ENCODE measurements at places on chromosomes 3 and 15. TPM values are rescaled to one million over a fixed set of nuclear protein-coding genes. Genes with fewer than 3 reads are reported as not detected.

The SOX14 gene
- total RNA-seq, result not detected

- no peaks in the 10 kb centered on the region for H3K36me3 ChIP-seq
- no peak overlapping the region for H3K4me3 ChIP-seq
- no peak overlapping the region for H3K27ac ChIP-seq
- no peaks in the 10 kb centered on the region for H3K27me3 ChIP-seq
- DNase-seq, result no peak
These were observed 34.2 kb downstream of the APBA2 start for GRCh38 chr15:28919679-28920655.

DNA sequence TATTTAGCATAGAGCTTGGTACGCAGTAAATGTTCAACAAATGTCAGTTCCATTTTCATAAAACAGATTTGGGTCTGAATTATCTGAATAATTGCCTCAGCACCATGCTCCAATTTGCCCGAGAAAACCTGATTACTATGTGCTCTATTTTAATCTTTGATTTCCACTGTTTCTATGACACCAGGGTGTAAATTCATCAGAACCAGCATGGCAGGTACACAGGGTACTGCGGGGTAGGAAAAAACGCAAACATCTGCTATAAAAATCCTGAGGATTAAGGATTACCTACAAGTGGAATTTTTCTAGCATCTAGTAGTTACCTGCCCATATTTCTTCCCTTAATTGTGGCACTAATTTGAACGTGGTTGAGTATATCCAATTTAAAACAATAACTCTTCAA, 70.3 kb downstream of the RAD18 start:
- no peaks in the 10 kb centered on the region for H3K36me3 ChIP-seq
- DNase-seq, result no peak
- no peak overlapping the region for H3K27ac ChIP-seq
- H3K27me3 ChIP-seq, result no peaks in the 10 kb centered on the region
- H3K4me3 ChIP-seq, result no peak overlapping the region
- H3K4me1 ChIP-seq, result no peaks in the 10 kb centered on the region

GRCh38 chr15:49678655-49679054, 57.8 kb downstream of the DTWD1 start:
- H3K4me3 ChIP-seq, result no peak overlapping the region
- no peaks in the 10 kb centered on the region for H3K36me3 ChIP-seq
- H3K27ac ChIP-seq, result no peak overlapping the region
- DNase-seq, result no peak
- no peaks in the 10 kb centered on the region for H3K4me1 ChIP-seq

DNA sequence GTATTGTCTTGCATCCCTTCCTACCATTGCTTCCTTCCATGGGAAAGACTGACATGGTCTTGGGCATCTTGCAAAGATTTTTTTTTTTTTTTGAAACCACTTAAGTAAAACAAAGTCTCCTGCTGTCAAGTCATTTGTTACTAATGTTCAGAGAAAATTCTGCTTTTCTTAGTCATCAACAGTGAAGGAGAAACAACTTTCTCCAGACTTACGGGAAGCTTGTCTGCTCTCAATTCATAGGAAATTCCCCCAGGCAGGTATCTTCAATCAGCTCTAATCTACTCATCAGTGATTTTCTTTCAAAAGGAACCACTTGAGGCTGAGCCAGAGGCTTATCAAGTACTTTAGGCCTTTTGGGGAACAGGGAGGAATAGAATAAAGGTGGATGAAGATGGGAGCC, 15.9 kb upstream of the DRD3 start:
- H3K36me3 ChIP-seq, result no peaks in the 10 kb centered on the region
- no peaks in the 10 kb centered on the region for H3K4me1 ChIP-seq
- no peak for DNase-seq
- H3K27me3 ChIP-seq, result no peaks in the 10 kb centered on the region
- no peak overlapping the region for H3K4me3 ChIP-seq

- no peaks in the 10 kb centered on the region for H3K36me3 ChIP-seq
- no peaks in the 10 kb centered on the region for H3K4me1 ChIP-seq
- H3K27me3 ChIP-seq, result no peaks in the 10 kb centered on the region
- H3K27ac ChIP-seq, result no peak overlapping the region
These were observed 542.5 kb upstream of the LMCD1 start for GRCh38 chr3:7959094-7959493.

DNA sequence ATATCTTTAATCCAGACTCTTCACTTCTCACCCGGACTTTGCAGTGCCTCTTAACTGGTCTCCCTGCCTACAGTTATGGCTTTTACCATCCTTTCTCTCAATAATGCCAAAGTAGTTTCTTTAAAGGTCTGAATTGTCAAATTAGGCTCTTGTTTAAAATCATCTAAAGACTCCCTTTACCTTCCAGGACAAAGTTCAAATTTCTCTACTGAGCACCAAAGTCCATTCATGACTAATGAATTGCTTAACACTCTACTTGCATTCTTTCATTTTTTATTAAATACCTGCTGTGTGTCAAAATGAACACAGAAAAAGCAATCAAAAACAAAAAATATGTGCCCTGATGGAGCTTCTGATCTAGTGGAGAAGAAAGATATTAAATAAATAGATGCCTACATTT, 472.4 kb upstream of the UBE2E2 start:
- no peaks in the 10 kb centered on the region for H3K4me1 ChIP-seq
- H3K36me3 ChIP-seq, result no peaks in the 10 kb centered on the region
- H3K4me3 ChIP-seq, result no peak overlapping the region
- no peak for DNase-seq
- no peaks in the 10 kb centered on the region for H3K27me3 ChIP-seq
- no peak overlapping the region for H3K27ac ChIP-seq

DNA sequence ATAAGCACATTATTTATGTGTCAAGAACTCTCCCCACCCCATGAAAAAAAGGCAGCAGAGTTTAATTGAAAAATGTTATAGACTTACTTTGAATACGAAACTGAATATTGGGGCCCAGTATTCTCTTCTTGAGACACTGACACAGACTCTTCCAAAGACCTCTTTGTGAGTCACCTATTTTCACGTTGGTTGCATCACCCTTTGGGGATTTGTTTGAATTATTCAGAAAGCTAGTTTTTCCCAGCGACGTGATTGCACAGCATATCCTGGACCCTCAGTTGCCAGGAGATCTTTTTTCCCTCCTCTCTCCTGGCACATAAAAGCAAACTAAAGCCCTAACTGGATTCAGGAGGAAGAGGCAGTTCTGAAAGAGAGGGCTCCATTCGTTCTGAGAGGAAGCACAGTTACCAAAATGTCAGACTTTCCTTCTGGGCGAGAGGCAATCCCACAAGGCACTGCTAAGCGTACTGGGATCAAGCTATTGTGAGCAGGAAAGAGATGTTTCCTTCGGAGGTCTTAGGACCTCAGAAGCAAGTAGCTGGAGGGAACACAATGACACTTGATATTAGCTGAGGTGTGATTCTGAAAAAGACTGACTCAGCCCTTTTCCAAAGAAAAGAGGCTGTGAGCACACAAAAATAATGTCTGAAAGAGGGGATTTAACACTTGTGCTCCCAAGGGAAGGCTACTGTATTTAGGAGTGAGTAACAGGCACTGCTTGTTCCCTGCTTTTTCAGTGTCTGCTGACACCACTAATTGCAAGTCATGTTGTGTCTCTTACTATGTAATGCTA, 65.8 kb upstream of the CADPS start:
- DNase-seq, result no peak
- no peaks in the 10 kb centered on the region for H3K36me3 ChIP-seq
- H3K27me3 ChIP-seq, result no peaks in the 10 kb centered on the region
- H3K4me3 ChIP-seq, result no peak overlapping the region
- H3K4me1 ChIP-seq, result no peaks in the 10 kb centered on the region
- no peak overlapping the region for H3K27ac ChIP-seq

DNA sequence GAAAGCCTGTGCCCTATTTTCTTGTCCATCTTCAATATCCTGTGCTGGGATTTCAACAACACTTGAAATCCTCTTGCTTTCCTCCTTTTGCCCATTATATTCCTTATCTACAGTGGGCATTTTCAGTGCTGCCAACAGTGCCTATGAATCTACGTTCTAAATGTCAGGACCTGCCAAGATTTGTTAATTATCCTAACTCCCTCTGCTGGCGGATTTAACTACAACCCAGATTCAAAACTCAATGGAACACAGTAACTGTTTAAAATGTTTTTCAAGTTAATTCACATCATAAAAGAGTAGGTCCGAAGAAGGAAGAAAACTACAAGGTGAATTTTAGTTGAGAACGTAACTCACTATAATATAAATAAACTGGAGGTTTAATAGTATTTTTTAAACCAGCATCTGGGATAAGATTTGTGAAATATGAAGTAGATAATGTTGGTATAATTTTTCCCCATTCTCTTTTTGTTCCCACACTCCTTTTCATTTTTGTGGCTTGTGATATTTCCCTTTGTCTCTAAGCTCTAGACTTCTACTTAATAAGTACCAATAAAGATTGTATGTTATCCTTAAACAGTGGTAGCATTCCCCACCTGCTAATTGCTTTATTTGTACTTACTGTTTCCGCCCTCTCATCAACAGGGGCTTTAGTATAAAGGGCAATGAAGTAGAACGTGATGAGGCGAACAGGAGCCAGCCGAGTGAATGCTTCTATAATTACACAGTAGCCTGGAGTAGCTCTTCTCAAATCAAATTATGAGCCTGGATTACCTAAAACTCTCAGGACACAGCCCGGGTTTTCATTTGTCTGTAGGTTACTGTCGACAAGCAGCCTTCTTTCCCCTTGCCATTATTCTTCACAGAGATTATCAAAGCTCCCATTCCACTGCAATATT, 302.5 kb upstream of the ATP11B start:
- no peaks in the 10 kb centered on the region for H3K4me1 ChIP-seq
- no peak overlapping the region for H3K4me3 ChIP-seq
- no peak for DNase-seq
- H3K36me3 ChIP-seq, result no peaks in the 10 kb centered on the region
- no peak overlapping the region for H3K27ac ChIP-seq
- H3K27me3 ChIP-seq, result no peaks in the 10 kb centered on the region

- no peak overlapping the region for H3K4me3 ChIP-seq
- no peaks in the 10 kb centered on the region for H3K4me1 ChIP-seq
- no peak for DNase-seq
- H3K36me3 ChIP-seq, result no peaks in the 10 kb centered on the region
These were observed 943.8 kb downstream of the VGLL3 start for GRCh38 chr3:86047161-86047560.

DNA sequence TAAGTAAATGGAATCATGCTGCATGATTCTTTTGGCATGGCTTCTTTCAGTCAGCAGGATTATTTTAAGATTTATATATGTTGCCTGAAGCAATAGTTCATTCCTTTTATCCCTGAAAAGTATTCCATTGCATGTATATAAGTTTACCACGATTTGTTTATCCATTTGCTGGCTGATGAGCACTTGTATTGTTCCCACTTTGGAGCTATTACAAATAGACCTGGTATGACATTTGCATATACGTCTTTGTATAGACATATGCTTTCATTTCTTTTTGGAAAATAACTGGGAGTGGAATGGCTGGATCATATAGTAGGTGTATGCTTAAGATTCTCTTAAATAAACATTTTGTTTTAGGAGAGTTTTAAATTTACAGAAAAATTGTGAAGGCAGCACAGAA, 79.3 kb upstream of the CBLB start:
- H3K4me3 ChIP-seq, result no peak overlapping the region
- no peaks in the 10 kb centered on the region for H3K27me3 ChIP-seq
- H3K36me3 ChIP-seq, result no peaks in the 10 kb centered on the region
- no peaks in the 10 kb centered on the region for H3K4me1 ChIP-seq

DNA sequence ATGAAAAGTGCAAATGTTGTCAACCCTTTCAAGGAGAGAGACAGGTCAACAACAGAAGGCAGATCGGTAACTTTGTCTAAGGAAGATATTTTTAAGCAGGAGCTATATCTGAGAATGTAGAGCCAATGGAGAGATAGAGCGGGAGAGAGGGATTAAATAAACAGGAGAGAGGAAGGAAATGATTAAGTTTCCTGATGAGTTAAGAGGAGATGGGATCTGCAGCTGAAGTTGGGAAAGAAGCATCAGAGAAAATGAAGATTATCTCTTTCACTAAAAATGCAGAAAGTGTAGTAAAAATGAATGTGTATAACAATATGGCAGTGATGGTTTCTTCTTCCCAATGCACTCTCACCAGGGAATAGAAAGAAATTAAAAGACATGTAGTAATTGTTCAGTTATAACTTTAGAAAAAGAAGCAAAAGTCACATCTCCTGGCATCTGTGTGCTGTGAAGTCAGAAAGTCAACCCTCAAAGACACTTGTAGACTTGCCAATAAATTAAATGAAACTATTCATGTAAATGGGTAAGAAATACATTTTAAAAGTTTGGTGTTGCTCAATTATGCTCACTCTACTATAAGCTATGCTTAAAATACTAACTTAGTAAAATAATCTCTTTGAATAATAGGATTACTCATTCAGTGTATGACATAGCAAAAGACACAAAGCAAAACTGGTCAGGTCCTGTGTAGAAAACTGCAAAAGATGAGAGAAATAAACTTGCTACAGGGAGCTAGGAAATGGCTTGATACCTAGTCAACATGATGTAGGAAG, 264.6 kb downstream of the ZIC4 start:
- no peaks in the 10 kb centered on the region for H3K4me1 ChIP-seq
- H3K27me3 ChIP-seq, result no peaks in the 10 kb centered on the region
- H3K4me3 ChIP-seq, result no peak overlapping the region
- no peak for DNase-seq
- H3K36me3 ChIP-seq, result no peaks in the 10 kb centered on the region

DNA sequence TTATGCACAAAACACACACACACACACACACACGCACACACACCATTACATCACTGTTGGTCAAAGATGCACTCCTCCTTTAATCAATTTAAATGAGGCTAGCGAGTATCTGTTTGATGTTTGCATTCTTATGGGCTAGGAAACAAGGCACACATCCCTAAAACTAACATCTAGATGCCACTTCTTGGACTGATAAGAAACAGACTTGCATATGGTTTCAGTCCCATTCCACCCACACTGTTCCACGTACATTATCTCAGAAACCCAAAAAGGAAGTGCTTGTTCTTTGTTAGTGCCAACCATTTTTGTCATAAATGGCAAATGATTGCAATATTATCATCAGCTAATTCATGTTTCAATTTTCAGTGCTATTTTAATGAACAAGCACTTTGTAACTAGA, 69.5 kb downstream of the CCR1 start:
- H3K36me3 ChIP-seq, result no peaks in the 10 kb centered on the region
- H3K27me3 ChIP-seq, result no peaks in the 10 kb centered on the region
- H3K4me3 ChIP-seq, result no peak overlapping the region
- no peak overlapping the region for H3K27ac ChIP-seq

GRCh38 chr3:145124900-145125678, 1035.9 kb downstream of the PLOD2 start:
- H3K27me3 ChIP-seq, result no peaks in the 10 kb centered on the region
- H3K36me3 ChIP-seq, result no peaks in the 10 kb centered on the region
- DNase-seq, result no peak

DNA sequence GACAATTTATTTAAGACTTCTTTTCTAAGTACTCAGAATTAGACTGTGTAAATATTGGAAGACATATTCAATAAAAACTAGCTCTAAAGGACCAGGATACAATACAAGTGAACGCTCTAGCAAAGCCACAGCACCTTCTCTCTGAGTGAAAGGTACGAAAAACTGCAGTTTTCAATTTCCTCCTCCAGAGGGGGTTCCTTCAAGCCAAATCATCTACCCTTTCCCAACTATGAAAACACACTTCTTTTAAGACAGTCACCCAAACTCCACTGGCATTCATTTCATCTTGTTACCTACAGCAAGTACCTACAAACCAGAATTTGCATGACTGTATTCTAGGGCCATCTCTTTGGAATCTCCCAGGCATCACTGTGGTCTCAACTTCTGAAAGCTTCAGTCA, 165.8 kb downstream of the ERC2 start:
- H3K36me3 ChIP-seq, result no peaks in the 10 kb centered on the region
- no peaks in the 10 kb centered on the region for H3K27me3 ChIP-seq
- no peak for DNase-seq

Measured in upper lobe of left lung (tissue), 6 donors.